ENCODE measurements at places on chromosomes 7 and 10.
A peak's percentile ranks its signal among the peaks of the same experiment; 100 is the strongest.

DNA sequence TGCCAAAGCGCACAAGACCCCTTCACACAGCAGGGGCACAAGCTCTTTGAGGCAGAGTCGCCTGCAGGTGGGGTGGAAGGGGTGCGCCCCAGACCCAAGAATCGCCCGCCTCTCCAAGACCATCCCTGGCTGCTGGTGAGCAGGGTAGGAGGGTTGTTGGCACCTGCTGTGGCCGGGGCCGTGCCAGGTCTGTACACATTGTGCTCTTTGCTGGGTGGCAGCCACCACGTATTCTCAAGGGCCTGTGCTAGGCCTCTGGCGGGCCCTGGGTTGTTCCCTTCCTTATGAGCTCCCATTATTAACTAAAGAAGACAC, 84.4 kb downstream of the LHPP start:
- no peak for DNase-seq

DNA sequence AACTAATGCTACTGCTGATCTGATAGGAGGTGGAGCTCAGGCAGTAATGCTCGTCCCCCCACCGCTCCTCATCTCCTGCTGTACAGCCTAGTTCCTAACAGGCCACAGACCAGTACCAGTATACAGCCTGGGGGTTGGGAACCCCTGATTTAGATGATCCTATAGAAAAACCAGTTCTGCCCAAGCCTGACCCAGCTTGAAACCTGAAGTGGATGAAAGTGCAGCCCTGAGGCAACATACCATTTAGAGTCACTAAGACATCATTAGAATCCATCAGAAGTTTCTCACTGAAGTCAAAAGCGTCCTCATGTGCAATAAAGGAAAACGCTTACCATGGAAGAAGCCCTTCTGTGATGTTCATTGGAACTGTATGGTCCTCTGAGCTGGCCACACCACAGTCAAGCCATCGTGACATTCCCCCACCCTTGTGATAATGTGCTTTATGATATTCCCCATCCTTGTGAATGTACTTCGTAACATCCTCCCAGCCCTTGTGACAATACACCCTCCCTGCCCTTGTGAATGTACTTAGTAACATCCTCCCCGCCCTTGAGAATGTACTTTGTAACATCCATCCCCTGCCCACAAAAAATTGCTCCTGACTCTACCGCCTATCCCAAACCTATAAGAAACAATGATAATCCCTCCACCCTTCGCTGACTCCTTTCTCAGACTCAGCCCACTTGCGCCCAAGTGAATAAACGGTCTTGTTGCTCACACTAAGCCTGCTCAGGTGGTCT, 65.9 kb upstream of the HECTD2 start:
- DNase-seq: no peak

DNA sequence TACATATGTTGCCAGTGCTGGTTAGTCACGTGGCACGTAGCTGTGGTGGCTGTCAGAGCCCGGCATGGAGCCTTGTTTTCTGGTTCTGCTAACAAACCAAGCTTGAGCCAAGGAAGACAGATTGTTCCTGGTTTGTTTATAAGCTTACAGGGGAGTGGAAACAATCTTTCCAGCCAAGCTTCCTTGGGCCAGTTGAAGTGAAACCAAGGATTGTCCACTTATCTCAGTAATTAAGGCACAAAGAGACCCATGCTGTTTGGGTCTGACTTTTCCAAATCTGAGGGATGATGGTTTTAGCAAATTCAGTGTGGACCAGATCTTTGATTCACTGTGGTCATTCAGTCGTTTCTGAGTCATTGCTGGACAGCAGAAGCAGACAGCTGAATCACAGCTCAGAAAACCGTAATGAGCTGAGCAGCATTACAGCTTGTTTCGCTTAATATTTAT, 297.3 kb upstream of the COBL start:
- no peak for DNase-seq

GRCh38 chr7:4842319-4843064, 19.3 kb downstream of the PAPOLB start:
- no peak for DNase-seq

- no peak for DNase-seq
These were observed 7.2 kb downstream of the SFTPD start for GRCh38 chr10:79941585-79942210.

- no peak for DNase-seq
These were observed 43.5 kb downstream of the ZMYND11 start for GRCh38 chr10:178723-179122.

DNA sequence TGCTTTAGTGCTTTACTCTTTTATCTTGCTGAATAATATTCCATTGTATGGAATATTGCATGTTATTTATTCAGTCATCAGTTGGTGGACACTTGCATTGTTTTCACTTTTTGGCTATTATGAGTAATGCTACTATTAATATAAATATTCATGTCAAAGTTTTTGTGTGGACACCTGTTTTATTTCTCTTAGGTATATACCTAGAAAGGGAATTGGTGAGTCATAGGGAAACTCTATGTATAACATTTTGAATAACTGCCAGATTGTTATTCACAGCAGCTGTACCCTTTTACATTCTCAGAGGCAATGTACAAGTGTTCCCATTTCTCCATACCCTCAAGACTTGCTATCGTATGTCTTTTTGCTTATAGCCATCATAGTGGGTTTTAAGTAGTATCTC, 268.7 kb downstream of the SEMA3A start:
- peak; percentile 45 for DNase-seq

GRCh38 chr7:70586822-70587221, 545.1 kb upstream of the GALNT17 start:
- no peak for DNase-seq

DNA sequence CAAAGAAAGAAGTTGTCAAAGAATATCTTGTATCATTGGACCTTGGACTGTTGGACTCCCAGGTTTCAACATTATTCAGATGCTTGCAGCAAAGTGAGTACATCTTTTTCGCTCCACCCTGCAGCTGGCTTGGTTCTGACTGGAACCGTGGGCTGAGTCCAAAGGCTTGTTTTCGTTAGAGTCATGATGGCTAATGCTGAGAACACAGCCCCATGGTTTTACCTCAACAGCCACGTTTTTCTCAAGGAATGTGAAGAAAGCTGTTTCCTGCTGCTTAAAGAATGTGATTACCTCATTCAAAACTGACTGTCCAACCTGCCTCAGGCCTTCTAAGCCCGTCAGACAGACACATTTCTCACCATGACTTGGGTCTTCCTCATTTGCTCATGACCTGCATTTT, 69.5 kb downstream of the STEAP1B start:
- DNase-seq: peak; percentile 97

DNA sequence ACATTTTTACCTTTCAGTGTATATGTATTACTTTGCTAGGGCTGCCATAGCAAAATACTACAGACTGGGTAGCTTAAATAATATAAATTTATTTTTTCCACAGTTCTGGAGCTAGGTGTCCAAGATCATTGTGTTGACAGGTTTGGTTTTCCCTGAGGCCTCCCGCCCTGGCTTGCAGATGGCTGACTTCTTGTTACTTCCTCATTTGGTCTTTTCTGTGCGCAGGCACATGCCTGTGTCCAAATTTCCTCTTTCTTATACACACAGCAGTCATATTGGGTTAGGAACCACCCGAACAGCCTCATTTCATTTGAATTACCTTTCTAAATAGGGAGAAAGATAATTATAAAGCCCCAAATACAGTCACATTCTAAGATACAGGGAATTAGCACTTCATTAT, 521.6 kb upstream of the SORCS1 start:
- no peak for DNase-seq

GRCh38 chr7:142181211-142181610, 69.7 kb downstream of the MGAM2 start:
- DNase-seq: no peak

GRCh38 chr7:39075210-39075609, 97.5 kb downstream of the POU6F2 start:
- DNase-seq: no peak

- peak; percentile 51 for DNase-seq
These were observed 38.8 kb upstream of the PDZD8 start for GRCh38 chr10:117413928-117414618.

GRCh38 chr10:72106154-72106849, 18.0 kb upstream of the SPOCK2 start:
- DNase-seq: no peak

DNA sequence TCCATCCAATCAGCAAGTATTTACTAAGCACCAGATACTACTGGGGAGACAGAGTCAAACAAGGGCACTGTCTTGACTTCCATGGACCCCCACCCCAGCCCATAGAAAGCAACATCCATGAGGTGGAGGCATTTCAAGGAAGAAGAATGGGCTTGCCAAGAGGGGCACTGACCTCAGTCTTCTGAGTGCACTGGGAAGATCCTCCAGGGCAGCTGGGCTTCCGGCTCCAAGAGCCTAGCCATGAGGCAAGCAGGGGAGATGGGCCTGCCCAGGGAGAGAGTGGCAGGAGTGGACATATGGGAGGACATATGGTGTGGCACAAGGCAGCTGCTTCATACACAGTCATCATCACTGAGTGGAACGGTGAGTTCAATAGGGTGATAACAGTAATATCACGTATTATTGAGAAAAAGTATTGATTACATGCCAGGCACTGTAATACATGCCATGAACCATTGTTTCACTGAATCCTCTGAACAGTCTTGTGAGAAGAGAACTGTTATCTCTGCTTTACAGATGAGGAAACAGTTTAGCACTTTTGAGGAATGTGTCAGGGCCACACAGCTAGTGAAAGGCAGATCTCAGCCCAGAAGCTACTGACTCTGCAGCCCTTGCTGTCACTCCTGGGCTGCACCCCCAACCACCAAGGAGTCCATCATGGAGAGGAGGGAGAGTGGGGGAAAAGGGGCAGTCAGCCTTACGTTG, 331.7 kb upstream of the ZMIZ1 start:
- DNase-seq: no peak

- no peak for DNase-seq
These were observed 81.0 kb upstream of the SLF2 start for GRCh38 chr10:100831742-100832141.

GRCh38 chr7:133434246-133434865, 181.5 kb downstream of the EXOC4 start:
- DNase-seq: no peak

GRCh38 chr10:6186894-6187256, 15.9 kb upstream of the PFKFB3 start:
- no peak for DNase-seq

DNA sequence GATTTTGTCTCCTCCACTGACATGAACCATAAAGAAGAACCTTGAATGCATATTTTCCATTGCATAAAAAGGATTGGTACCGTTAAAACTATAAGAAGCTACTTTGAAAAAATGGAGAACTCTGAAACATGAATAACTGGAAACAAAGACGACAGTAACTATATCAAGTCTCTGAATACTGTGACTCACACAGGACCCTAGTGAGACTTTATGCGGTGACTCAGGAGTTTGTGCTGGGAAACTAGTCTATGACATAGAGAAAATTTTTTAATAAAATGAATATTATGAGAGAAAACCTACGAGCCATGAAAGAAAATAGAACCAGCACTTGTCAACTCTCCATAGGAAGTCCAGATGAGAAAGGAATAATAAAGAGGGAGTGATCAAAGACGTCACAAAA, 339.9 kb upstream of the ADARB2 start:
- peak; percentile 9 for DNase-seq

DNA sequence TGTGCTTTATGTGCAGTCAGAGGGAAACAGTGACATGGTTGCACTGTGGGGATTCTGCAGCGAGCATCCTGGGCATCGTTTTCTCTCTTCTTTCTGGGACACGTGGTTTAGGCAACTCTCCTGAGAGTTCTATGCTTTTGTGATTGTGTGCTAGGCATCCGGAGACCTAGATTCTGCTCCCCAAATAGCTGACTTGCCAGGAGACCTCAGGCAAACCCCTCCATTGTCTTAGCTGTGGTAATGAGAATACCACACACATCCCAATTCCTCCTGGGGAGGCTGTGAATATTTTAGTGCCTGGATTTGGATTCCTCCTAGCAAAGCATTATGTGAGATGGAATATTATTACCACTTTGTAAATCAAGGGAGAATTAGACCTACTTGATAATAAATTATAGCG, 611.9 kb upstream of the C7orf33 start:
- DNase-seq: no peak

DNA sequence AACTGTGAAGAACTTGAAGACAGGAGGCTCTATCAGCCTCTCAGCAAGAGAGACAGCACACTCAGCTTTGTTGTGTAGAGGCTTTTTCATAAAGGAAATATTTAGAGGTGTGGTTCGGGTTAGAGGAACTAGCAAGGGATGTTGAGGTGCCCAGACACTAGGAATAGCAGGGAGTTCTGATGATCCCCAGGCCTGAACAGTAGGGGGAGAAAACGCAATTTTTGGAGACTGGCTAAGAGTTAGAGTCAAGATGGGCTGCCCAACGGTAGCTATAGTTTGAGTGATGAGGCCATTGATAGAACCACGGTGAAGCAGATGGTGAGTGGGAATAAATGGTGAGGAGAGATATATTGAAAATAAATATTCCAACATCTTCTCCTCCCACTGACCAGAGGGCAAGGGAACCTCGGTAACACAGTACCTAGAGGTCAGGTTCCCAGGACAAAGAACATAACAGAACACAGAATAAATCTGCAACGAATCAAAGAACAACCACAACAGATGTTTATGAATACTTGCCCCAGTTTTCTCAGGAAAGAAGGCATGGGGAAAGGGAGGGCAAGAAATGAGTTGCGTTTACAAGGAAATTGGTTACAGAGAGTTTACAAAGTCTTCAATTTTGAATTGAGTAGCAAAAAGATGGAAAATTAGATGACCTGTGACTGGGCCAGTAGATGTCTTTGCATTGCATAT, 24.2 kb upstream of the BPGM start:
- DNase-seq: no peak

DNA sequence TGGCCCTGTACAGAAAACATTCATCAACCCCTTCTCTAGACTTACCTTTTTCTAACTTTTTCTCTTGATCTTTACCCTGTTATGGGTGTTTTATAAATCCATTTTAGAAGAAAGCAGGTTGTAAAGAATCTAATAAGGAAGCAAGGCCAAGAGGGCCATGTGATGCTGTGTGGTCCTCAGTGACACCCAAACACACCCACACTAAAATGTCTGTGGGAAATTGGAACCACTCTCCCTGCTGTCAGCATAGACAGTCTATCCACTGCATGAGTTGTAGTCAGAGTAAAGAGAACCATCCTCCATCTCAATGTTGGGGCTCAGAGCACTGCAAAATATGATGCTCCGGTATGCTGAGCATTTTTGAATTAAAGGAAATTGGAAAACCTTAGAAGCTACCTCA, 235.5 kb downstream of the SKIDA1 start:
- no peak for DNase-seq

DNA sequence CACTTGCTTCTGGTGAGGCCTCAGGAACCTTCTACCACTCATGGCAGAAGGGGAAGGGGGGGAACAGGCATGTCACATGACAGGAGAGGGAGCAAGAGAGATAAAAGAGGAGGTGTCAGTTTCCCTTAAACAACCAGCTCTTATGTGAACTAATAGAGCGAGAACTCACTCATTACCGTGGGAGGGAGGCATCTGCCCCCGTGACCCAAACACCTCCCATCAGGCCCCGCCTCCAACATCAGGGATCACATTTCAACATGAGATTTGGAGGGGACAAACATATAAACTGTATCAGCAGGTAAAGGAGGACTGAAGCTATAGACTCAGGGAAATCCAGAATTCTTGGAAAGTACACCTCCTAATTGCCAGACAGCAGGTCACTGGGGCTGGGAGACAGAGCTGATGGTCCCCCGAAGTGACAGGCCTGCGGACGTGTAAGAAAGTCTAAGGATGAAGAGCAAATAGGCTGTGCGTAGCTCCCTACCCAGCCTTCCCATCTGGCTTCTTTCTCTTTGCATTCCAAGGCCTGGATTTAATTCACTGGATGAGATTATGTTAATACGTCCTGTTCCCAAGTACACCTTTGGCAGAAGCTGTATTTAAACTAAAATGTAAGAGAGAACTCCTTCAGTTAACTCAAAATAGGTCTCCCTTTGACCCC, 186.7 kb upstream of the LYZL2 start:
- DNase-seq: no peak

GRCh38 chr7:131955679-131956078, 399.3 kb upstream of the PODXL start:
- DNase-seq: no peak

Measured in foreskin keratinocyte (primary cell).